Suprapubic skin (tissue), 4 donors: ENCODE measurements at places on chromosomes 2 and 18. TPM values are rescaled to one million over a fixed set of nuclear protein-coding genes. Genes with fewer than 3 reads are reported as not detected.
A peak's percentile ranks its signal among the peaks of the same experiment; 100 is the strongest.

ZC3H6 gene
- 14.2 TPM for total RNA-seq

SLC19A3 gene
- 8.1 TPM for total RNA-seq

ERMN gene
- total RNA-seq = not detected

CENPA gene
- total RNA-seq = 3.9 TPM

CCL20 gene
- 4.2 TPM for total RNA-seq

EFHD1 gene
- 15.8 TPM for total RNA-seq

MAP4K4 gene
- total RNA-seq = 29.6 TPM

GRCh38 chr18:58529714-58530354 lies 99.1 kb downstream of the ALPK2 start:
- DNase-seq = no peak

DNA sequence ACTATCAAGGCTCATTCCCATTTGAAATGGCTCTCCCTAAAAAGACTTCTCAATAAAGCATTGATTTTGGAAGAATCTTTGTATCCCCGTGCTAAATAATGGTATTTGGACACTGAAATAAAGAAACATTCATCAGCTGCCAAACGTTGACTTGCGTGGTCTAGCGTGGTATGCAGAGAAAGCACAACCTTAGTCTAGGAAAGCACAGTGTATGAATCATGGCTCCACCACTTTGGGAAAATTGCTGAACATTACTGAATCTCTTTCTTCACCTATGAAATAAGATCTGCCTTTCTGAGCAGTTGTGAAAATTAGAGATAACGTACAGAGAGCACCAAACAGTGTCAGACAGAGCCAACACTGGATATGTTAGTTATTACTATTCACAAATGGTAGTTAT lies 353.9 kb downstream of the SS18 start:
- DNase-seq = no peak

DNA sequence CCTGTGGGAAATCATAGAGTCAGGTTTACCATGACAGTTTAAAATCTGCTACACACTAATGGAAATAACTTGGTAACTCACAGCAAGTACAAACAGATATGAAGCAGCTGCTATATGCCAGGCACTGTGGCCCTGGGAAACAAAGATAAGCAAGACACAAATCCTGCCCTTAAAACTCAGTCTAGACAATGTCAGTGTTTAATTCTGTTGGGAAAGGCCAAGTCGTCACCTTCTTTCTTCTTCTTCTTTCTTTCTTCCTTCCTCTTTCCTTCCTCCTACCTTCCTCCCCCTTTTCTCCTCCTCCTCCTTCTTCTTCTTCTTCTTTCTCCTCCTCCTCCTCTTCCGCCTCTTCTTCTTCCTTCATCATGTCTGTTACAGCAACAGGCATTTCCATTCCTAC lies 26.8 kb downstream of the PLEK start:
- no peak for DNase-seq

DNA sequence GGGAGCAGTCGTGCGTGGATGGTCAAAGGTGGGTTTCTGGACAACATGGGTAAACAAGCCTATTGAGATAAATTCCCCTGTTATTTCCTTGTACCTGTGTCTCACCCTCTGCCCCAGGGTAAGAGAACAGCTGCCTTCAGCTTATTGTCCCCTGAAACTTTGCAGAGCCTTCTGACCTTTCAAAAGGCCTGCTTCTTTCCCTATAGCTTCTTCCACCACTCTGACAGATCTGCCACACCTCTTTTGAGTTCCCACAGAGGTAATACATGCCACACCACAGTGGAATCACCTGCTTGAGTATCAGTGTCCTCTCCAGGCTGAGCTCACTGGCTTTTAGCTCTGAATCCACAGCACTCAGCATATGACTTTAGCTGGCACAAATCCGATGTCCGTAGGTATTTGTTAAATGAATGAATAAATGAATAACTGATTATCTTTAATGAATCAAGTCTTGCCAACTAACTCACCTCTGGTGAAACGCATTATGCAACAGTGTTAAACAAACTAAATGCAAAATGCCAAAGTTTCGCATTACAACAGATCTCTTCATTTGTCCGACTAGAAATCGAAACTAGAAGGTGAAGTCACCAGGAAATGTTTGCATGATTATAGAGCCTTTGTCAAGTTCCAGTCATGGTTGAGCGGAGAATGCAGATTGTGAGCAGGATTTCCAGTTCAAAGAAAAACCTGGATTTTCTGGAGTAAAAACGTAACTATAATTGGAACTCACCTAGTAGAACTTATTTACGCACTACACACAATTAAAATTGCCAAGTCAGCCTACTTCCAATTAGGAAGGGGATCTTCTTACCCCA lies 16.4 kb downstream of the DYNAP start:
- DNase-seq = no peak

DNA sequence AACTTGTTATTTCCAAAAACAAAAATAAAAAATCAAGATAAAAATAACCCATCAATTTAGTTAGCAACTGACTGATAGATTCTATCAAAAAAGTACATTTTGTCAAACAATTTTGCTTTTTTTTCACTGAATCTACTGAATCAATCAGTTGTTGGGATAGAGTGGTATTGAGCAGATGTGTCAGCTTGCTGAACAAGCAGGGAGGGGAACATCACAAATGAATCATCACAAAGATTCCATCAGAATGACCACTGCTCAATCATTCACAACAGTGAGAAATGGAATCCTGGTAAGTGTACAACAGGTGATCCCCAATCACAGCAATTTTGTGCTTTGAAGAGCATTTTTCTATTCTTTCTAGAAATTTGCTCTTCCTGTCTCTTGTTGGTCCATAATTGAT lies 12.3 kb upstream of the SLC14A2 start:
- DNase-seq = no peak

DNA sequence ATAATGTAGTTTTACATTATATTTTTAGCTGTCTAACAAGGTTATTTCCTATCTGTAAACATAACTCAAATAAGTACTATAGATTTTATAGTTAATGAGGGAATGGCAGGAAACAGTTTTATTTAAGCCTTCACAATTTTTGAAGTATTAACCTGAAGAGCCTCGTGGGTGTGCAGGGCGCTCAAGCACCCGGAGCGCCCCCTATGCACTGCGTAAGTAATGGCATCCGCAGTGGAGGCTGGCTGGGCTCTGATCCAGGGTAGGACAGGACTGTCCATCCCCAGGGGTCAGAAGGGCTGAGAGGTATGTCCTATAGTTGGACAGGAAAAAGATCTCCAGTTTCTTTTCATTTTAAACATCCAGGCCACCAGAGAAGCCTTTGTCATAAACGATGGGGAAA lies 8.2 kb upstream of the GBX2 start:
- DNase-seq = no peak

DNA sequence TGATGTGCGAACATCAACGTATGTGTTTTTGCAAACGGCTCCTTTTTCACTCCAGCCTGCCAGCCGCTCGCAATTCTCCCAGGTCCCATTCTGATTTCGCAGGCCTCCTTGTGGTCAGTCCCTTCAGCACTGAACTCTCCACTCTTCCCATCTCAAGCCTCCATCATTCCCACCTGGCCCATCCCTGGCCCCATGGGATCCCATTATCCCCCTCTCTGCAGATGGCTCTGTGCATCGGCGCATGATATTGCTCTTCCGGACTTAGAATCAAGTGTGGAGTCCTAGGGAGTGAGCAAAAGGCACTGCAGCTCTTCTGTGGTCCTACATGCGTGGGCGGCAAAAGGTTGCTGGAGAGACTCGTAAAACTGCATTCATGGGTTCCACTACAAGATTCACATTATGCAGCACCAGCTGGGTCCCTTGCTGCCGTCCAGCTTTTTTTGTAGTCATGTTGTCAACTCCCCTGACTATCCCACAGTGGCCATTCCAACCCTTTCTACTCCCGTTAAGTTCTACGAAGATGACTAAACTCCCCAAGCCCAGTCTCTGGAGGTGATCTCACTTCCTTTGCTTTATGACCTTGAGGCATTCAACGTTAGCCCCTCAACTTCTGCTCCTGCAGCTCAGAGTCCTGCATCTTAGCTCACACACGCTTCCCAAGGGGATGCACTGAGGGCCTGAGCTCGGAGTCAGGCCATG lies 125.3 kb upstream of the NRP2 start:
- DNase-seq = no peak

GRCh38 chr2:80363330-80363729 lies 58.8 kb upstream of the LRRTM1 start:
- DNase-seq = no peak

GRCh38 chr18:77006305-77007175 lies 126.0 kb downstream of the MBP start:
- peak; percentile 79 for DNase-seq

- no peak for DNase-seq
Measured at GRCh38 chr2:70173520-70173919, 17.3 kb downstream of the C2orf42 start.

GRCh38 chr18:36155851-36156757 lies 26.4 kb downstream of the ELP2 start:
- DNase-seq = no peak

- DNase-seq = peak; percentile 30
Measured at GRCh38 chr2:10993001-10993481, 81.3 kb downstream of the KCNF1 start.

GRCh38 chr2:28094739-28095138 lies 204.2 kb downstream of the BABAM2 start:
- DNase-seq = no peak

DNA sequence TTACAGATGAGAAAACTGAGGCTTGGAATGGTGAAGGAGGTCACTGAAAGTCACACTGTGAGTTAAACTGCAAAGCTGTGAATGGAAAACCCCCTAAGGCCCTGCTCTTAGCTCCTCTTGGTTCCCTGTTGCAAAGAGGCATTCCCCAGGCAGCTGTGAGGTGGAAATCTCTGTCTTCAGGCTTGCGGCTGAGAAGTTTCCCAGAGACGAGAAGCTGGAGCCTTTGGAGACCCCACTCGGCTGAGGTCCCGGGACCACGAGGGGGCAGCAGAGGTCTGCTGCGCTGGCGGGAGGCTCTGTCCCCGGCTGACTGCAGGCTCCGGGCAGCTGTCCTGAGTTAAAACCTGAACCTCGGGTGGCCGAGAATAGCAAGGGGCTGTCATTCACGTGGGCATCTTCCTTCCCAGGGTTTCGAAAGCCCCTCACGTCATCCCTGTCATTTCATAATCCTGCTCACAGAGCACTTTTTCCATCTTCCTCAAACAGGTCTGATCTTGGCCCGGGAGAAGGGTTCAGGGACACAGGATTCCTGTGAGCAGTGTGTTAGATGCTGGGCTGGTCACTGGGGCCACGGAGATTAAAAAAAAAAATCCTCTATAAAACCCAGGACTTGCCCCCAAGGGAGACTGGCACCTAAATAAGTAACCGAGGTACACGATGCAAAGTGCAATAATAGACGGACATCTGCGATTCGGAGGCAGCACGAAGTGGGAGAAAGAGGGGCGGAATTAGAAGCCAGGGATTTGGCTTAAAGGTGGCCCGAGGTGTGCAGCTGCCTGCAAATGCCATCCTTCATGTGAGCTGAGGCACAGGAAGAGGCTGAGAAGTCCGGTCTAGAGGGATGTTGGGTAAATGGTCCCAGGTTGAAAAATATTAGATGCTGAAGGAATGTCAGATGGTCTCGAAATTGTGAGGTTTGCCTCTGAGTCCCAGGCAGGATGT lies 24.6 kb upstream of the ATOH8 start:
- peak; percentile 94 for DNase-seq

GRCh38 chr2:168469281-168469988 lies 13.4 kb downstream of the CERS6 start:
- no peak for DNase-seq

DNA sequence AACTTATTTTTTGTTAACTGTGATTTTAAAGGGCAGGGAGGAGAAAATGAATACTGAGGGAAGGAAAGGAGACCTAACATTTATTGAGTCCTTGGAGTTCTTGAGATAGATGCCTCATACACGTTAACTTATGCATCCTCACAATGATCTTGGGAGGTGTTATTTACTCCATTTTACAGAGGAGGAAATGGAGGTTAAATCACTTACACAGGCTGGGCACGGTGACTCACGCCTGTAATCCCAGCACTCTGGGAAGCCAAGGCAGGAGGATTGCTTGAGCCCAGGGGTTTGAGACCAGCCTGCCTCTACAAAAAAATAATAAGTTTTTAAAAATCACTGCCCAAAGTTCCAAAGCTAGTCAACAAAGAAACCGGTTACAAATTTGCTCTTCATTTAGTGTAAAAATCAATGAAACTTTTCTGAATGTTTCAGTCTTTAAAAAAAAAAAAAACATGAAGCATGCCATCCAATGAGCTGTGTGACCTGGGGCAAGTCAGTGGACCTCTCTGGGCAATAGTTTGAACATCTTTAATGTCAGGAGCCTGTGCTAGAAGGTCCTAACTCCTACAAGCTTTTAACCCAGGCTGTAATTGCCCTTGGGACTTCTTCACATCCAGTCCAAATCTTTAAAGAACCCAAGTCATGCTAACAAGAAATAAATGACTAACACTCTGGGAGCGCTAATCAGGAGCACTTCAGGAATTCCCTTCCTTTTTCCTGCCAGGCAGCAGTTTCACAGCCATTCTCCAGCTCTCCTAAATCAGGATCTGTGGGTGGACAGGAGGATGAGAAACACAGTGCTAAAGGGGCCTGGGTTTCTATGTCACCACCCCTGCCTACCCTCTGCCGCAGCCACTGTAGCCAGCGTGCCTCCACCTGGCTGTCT lies 176.4 kb downstream of the TMEM247 start:
- DNase-seq = no peak

DNA sequence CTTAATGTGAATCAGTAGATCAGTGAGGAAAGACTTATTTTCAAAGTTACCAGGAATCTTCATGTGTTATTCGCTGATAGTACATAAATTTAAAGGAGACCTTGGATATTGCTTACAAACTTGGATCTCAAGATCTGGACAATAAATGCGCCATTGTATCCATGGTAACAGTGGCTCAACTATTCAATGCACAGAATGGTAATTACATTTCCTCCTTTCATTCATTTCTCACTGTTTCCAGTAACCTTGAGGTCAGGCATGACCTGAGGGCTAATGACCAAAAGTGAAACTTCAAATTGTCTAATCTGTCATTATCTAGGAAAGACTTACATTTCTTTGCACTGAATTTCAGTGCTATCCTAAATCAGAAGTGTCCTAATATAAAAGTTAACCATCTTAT lies 8.1 kb downstream of the LRP2 start:
- DNase-seq = no peak

DNA sequence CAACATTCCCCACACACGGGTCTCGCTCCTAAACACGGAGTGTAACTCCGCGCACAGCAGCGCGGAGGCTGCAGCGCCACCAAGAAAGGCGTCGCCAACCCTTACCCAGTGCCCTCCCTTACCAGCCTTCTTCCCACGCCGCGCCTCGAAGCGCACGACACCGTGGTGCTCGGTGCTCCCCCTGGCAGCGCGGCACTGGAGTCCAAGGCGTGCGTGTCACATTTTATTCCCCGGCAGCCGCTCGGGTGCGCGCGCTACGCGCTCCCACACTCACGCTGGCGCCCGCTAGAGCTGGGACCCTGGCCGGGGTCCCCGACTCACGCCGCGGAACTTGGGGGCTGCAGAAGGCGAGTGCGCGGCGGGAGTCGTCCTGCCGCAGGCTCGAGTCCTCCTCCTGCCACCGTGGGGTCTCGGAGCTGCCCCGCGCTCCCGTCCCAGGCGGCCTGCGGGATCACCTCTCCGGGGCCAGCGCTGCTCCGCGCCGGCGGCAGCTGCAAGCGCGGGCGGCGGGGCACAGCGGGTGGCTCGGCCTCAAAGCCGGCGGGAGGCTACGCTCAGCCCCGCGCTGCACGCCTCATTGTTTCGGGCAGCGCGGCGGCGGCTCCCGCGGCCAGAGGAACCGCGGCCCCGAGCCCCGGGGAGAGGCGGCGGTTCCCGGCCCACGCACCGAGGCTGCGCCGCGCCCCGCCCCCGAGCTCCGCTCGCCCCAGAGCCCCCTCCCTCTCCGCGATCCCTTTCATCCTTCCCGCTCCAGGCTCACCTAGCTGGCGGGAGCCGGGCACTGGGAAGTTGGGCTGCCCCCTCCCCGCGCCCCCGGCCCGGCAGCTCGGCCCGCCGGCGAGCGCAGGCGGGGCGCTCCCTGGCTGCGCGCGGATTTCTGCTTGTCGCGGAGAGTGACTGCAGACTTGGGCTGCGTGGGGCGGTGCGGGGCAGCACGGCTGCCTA lies at the start of gene ST6GAL2:
ST6GAL2 (minus strand) TSS at position 197 of the 945 bp plus-strand sequence. CDS start 42,190 bp downstream, outside the sequence.
- no peak for DNase-seq
